ENCODE measurements at places on chromosomes 16 and 17. TPM values are rescaled to one million over a fixed set of nuclear protein-coding genes. Genes with fewer than 3 reads are reported as not detected.

The CFAP119 gene
- total RNA-seq, result 3.0 TPM

The SLC12A3 gene
- total RNA-seq, result not detected

The KRTAP4-9 gene
- total RNA-seq, result not detected

The AMZ2 gene
- 64.0 TPM for total RNA-seq

The FAM20A gene
- 0.91 TPM for total RNA-seq

The C1QTNF8 gene
- total RNA-seq, result not detected

The SYT17 gene
- 3.7 TPM for total RNA-seq

The CCL2 gene
- 8.6 TPM for total RNA-seq

The MEOX1 gene
- not detected for total RNA-seq

The SLC16A13 gene
- total RNA-seq, result 1.7 TPM

The P2RX5 gene
- total RNA-seq, result 0.88 TPM

The ARL17B gene
- 8.5 TPM for total RNA-seq

The CES5A gene
- total RNA-seq, result not detected

The NOG gene
- total RNA-seq, result 0.08 TPM

The MAPK8IP3 gene
- total RNA-seq, result 63.4 TPM

The CCL7 gene
- total RNA-seq, result 2.4 TPM

The IL21R gene
- total RNA-seq, result 14.4 TPM

The TRPV3 gene
- 0.08 TPM for total RNA-seq

The C16orf92 gene
- not detected for total RNA-seq

The TBC1D28 gene
- total RNA-seq, result not detected

The CTRB1 gene
- total RNA-seq, result not detected

The HIGD1B gene
- total RNA-seq, result not detected

The ATP6V0D1 gene
- 115 TPM for total RNA-seq

The EIF3C gene
- 171 TPM for total RNA-seq

The SLC52A1 gene
- not detected for total RNA-seq

The SEZ6 gene
- total RNA-seq, result not detected

The PRR11 gene
- 30.5 TPM for total RNA-seq

The TMC5 gene
- 0.26 TPM for total RNA-seq

The GNGT2 gene
- not detected for total RNA-seq

The TBC1D3B gene
- total RNA-seq, result not detected

The KRTAP3-2 gene
- not detected for total RNA-seq

The PRR35 gene
- not detected for total RNA-seq

The CDRT4 gene
- total RNA-seq, result 1.3 TPM

The OR4D1 gene
- 0.32 TPM for total RNA-seq

The CTF1 gene
- total RNA-seq, result 3.4 TPM

The KRTAP9-4 gene
- not detected for total RNA-seq

The KRTAP1-1 gene
- total RNA-seq, result not detected
